ENCODE measurements at places on chromosomes 13 and 19.
A peak's percentile ranks its signal among the peaks of the same experiment; 100 is the strongest.

- DNase-seq = no peak
Measured at GRCh38 chr13:111488486-111489132, 168.2 kb downstream of the TEX29 start.

GRCh38 chr13:31951215-31951678, 80.3 kb upstream of the FRY start:
- no peak for DNase-seq

DNA sequence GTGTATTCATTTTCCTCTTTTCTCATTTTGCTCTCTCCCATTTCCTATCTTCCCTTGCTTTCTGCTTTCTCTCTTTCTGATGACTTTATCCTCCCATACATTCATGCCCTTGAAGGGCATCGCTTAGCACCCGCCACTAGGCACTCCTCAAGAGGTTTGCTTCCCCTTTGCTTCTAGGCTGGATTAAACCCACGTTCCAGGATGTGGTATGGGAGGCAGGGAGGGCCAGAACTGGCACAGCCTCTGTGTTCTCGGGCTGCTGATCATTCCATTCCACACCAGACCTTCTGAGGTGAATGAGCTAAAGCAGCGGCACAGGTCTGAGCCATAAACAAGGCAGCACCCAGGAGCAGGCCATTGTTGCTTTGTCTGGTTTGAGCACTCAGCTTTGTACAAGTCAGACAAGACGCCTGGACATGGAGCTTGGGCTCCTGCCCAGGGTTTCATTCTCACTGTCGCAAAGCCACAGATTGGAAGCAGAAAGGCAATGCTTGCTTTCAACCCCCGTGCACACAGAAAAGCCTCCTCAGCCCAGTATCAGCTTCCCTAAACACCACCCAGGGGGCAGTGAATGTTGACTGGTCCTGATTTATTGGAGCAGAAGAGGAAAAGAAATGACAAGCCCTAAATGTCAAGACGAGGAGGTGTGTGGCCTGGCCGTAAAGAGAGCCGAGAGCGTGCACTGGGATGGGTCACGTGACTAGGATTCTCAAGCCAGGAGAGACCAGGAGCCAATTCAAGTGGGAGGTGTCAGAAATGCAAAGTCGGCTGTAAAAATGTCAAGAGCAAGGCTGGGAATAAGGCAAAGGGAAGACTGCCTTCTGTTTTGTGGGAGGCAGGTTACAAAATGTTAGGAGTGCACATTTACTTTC, 218.0 kb upstream of the SERP2 start:
- peak; percentile 43 for DNase-seq

GRCh38 chr13:39982745-39983144, 327.3 kb downstream of the COG6 start:
- DNase-seq = no peak

GRCh38 chr19:45164577-45165335, 4.0 kb upstream of the NKPD1 start:
- peak; percentile 35 for DNase-seq

DNA sequence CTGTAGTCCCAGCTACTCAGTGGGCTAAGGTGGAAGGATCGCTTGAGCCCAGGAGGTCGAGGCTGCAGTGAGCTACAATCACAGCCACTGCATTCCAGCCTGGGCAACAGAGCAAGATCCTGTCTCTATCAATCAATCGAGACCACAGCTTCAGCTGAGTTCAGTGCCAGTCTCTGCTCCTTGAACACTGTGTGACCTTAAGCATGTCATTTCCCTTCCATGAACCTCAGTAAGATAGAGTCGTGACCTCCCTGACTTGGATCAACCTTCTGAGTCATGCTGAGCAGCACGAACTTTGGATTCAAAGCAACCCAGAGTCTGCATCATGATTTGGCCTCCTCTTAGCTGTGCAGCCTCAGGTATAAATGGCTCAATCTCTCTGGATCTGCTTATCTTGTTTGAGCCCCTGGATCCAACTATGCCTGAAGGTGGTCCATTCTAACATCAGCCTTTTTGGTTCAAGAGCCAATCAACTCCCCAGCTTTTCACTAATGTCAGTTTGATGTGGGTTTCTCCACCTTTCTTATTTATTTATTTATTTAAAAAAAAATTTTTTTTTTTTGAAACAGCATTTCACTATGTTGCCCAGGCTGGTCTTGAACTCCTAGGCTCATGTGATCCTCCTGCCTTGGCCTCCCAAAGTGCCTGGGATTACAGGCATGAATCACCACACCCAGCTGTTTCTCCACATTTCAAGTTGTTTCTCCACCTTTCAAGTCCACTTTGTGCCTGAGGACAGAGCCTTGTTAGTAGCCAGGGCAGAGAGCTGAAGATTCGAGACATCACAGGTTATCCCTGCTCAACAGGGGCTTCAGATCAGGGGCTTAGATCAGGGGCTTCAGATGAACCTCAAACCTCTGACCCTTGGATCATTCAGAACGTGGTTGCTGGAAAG, 26.4 kb downstream of the PTPRS start:
- DNase-seq = no peak

- DNase-seq = no peak
Measured at GRCh38 chr19:2035590-2035991, 15.5 kb downstream of the MKNK2 start.

- no peak for DNase-seq
Measured at GRCh38 chr13:111269508-111269907, 50.9 kb upstream of the TEX29 start.

DNA sequence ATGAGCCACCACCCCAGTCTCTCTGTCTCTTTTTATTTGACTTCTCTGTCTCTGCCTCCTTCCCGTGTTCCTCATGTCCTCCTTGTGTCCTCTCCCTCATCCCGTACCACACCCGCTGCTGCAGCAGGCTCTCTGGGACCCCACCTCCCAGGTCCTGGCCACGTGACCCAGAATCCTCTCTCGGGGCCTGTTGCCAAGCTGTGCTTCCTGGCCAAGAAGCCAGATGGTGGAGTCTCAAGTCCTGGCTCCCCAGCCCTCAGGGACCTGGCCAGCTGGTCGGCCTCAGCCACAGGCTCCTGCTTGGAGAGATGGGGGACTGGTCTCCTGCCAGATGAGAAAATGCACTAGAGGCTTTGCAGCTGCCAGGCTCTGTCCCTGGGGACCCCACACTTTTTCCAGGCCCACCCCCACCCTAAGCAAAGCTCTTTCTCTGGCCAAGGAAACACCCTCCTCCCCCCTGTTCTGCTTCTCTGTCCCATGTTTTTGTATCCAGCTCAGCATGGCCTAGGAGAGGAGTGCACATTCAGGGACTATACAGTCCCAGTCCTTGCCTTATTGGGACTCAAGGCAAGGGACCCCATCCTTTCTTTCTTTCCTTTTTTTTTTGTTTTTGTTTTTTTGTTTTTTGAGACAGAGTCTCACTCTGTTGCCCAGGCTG, 34.3 kb upstream of the SHKBP1 start:
- peak; percentile 62 for DNase-seq

DNA sequence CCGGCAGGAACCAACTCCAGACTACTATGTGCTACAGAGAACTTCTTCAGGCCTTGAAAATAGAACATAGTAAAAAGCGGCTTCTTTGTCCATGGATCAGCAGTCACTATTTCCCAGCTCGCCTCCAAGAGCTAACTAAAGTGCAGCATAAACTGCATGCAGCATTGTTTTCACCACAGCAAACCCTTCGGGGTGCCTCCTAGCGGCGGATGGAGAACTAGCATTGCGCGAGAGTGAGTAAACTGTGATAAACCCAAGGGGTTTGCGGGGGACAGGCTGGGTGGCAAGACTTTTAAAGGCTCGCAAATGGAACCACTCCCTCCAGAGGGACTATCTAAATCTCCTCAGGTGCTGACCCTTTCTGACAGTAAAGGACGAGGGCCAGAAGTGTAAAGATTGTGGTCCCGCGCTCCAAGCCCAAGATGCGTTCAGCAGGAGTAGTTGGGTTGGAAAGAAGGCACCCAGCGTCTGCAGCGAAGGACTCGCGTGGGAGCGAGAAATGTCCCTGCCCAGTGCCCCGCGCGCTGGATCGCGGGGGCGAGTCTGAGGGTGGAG, 21.5 kb upstream of the SGCG start:
- DNase-seq = peak; percentile 51

DNA sequence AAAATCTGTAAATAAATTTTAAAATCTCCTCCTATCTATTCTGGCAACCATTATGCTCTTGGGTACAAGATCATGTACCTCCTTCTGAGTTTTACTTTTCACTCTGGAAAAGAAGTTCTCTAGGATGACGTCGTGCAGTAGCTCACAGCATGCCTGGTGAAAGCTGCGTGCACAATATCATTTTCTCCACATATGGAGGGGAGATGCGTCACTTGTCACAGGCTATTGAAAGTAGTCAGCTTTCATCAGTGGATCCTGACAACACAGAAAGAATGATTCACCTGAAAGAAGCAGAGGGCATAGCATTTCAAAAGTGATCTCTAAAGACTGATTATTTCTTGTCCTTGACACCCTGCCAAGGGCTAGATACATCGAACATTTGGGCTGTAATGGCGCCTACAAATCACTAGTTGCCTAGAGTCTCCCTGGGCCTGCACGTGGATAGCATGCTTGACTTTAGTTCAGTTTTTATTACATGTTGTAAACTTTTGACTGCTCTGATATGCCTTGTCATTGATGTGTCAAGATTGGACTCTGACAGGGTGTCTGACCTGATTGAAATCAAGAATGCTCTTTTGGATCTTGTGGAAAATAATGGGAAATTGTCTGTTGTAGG, 1365.6 kb downstream of the OLFM4 start:
- no peak for DNase-seq

- DNase-seq = peak; percentile 53
Measured at GRCh38 chr13:30576528-30576927, 41.2 kb upstream of the USPL1 start.

DNA sequence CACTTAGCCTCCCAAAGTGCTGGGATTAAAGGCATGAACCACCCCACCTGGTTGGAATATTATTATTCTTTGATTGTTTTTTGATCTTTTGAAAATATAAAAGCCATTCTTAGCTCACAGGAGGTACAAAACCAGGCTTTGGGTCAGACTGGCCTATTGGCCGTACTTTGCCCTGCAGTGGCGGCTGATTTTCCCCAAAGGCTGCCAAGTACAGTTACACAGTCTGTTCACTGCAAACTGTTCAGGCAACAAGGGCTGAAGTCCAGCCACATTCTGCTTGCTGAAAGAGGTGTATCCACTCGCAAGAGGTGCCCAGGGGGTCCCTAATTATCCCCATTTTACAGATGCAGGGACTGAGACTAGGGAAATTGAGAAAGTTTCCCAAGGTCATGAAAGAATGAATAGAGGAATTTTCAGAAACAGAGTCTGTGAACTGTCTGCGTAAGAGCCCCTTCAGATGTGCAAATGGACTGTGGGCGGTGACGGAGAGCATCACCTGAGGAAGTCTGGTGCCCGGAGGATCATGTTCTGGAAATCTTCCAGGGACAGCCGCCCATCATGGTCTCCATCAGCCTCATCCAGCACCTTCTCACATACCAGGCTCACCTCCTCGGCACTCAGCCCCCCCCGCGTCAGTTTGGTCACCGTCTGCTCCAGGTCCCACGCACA, 9.0 kb downstream of the CIB3 start:
- DNase-seq = no peak

DNA sequence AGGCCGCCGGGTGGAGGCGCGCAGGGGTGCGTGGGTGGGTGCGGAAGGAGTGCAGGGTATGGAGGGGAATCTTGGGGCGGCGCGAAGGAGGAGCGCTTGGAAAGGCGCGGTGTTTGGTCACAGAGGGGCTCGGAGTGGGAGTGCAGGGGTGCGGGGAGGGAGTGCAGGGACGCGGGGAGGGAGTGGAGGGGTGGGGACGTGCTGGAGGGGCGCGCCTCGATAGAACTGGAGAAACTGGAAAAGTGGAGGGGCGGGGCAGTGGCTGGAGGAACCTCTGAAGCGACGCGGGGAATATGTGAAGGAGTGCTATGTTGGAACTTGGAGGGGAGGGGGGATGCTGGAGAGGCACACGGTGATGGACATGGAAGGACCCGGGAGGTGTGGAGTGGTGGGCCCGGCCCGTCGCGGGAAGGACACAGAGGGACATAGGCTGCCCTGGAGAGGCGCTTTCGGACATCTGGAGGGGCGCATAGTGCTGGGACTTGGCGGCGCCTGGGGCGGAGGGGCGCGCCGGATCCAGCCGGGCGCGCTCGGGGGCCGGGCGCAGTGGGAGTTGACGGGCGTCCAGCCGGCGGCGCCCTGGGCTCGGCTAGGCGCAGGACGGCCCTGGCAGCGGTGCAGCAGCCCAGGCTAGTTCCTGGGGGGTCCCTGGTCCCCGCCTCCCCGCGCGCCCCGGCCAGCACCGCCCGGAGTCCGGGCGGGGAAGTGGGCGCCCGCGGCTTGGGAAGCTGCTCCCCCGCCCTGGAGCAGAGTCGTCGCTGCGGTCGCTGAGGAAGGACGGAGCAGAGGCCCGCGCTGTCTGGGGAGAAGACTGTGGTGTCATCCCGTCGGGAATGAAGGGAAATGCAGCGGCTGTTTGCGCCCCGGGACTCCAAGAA, 20.8 kb upstream of the SGCG start:
- DNase-seq = peak; percentile 11

DNA sequence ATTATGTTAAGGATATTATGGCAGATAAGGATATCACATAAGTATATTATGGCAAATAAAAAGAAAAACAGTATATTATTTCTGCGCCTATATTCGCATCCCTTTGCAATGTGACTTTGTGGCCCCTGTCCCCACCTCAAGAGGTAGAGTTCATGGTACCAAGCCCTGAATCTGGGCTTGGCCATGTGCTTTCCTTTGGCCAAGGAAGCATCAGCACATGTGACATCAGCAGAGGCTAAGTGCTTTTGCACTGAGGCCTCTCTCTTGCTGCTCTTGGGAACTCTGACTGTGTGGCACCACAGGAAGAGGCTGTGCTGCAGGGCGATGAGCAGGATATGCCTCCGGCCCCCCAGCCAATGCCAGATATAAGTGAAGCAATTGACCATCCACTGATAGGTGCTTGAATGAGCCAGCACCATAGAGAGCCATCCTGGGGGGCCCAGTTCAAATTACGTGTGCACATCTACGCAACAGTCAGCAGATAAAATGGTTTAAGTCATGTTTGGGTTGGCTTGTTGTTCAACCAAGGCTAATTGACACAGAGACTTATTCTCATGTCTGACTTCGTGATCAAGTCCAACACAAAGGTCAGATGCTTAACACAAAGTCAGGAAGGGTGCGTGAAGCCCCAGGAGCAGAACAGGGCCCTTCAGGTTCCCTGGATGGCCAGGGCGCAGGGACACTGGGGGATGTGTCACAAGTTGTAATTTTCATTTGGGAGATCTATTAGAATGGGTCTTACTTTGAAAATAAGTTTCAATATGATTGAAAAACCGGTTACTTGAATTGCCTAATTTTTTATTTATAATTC, 173.3 kb downstream of the COL4A1 start:
- no peak for DNase-seq

DNA sequence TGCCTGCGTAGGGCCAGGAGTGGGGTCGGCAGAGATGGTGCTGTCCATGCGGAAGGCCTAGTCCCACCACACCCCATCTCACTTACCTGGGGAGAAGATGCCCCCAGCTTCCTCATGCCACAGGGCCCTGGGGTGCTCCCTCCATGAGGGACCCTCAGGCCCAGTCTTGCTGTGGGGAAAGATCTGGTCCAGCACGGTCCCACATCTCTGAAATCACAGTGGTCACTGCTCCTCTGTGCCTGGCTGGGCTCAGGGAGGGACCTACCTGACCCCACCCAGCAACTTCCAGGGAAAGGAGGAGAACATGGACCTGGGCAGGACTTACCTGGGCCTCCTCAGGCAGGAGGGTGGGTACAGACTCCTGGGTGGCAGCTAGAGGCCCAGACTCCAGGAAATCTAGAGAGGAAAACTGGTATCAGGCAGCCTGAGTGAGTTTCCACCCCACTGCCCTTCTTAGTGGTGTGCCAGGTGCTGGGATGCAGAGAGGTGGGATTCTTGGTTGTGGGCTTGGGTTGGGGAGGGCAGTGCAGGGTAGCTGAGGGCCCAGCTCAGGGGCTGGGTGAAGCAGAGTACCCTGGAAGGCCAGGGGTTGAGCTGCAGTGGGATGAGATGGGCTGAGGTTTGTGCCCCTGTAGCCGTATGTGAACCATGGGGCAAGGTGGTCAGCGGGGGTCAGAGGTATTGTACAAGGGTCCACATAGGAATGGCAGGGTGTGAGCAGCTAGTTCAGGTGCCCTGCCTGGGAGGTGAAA, 3.8 kb downstream of the MZF1 start:
- DNase-seq = no peak
